ENCODE measurements at places on chromosomes 13 and 19.

GRCh38 chr13:45534604-45535003, 69.9 kb downstream of the COG3 start:
- no peak for DNase-seq

DNA sequence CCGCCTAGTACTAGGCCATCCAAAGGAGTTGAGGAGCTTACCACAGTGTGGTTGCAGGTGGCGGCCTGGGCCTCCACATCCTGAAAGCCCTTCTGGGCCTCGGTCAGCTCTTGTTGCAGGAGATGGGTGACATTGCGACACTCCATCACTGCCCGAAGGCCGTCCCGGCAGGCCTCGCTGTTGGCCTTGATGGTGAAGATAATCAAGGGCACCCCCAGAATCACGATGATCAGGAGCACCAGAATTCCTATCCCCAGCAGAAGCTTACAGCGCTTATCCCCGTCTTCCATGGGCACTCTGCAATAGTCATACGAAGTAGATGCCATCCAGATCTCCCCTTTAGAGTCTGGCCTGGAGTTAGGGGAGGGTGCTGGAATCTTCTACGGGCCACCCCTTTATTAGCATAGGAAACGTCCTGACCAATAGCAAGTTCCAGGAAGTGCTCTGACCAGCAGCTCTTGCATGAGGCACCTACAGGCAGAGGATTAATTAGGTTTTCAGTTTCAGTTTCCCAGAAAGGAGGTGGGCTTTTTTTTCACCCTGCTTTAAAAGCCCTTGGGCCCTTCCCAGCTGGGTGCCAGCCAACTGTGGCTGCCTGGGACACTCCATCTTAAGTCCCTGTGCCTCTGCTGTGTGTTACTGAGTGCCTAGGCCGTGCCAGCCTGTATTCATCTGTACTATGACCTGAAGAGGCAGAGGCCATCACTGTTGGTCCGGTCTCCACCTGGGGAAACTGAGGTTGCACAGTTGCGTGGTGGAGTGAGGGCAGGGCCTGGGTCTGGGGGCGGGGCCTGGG, at the start of gene BST2:
Gene BST2 (minus strand): TSS at position 381 of the 796 bp plus-strand sequence. CDS start 55 bp downstream, at position 326.
- DNase-seq = peak; percentile 68

DNA sequence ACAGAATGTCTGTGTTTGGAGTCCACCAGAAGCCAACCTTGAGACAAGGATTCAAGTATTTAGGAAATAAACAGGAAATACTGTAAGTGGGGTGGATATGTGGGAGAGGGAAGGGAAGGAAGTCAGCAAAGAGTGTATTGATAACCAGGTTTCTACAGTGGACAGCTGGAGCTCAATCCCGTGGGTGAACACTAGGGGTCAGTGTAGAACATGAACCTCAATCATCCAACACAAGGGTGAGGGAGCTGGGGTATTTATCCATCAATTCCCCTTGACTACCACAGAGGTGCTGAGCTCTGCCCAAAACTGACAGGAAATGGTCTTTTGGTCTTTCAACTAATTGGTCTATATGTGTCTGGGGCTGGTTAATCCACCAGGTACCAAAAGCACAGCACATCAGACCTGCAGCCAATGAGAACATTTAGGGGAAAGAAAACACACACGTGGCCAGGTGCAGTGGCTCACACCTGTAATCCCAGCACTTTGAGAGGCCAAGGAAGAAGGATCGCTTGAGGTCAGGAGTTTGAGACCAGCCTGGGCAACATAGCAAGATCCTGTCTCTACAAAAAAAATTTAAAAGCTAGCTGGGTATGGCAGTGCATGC, 5.6 kb upstream of the SYDE1 start:
- no peak for DNase-seq

GRCh38 chr19:998064-998463, 2.2 kb upstream of the GRIN3B start:
- no peak for DNase-seq

GRCh38 chr13:49746111-49746510, 46.4 kb downstream of the KPNA3 start:
- DNase-seq = no peak

GRCh38 chr19:44356383-44357111, at the start of gene ZNF112:
Gene ZNF112, minus strand, starts transcription at chr19:44356680. Its CDS starts 16,141 bp downstream, at chr19:44340539.
- DNase-seq = peak; percentile 20

- peak; percentile 67 for DNase-seq
Observed at GRCh38 chr13:51645154-51645650, 60.9 kb downstream of the WDFY2 start.

DNA sequence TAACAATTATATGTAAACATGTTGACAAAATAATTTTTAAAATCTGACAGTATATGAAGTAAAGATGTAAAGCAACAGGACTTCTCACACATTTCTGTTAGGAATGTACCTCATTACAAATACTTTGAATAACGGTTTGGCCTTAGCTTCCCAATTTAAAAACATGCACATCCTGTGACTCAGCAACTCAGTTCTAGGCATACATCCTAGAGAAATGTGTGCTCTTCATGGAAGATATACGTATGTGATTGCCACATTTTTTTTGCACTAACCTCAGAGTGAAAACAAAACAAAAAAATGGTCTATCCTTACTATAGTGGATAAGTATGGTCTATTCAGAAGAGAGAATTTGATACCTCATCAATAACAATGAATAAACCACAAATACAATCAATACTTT, 314.6 kb downstream of the LIG4 start:
- no peak for DNase-seq
